ENCODE measurements at places on chromosomes 7 and 10.

DNA sequence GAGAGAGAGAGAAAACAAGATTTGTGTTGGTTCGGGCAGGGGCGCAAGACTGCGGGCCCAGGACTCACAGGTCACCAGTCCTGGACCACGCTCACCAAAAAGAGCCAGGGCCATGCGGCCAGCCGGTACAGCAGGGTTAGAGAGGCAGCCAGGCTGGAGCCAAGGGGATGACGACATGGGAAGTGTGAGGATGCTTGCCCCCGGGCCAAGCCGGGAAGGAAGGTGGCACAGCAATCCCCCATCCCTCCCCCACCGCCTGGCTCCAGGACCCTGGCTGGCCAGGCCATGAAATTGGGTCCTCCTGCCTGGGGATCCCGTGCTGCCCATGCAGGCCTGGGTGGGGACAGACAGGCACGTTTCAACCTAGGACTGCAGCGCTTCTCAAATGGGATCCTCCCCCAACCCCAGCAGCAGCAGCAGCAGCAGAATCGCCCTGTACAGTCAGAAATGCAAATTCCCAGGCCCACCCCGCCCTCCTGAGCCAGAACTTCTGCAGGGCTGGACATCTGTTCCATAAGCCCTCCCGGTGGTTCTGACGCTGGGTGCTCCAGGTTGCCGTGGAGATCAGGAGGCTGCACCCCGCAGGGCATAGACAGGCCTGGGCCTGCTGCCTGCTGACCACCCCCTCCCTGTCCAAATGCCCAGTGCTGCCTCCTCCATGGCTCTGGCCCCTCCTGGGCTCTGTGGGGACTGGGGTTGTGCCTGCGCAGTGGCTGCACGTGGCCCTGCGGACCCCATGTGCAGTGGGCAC lies 35.0 kb downstream of the YKT6 start:
- DNase-seq, result no peak

DNA sequence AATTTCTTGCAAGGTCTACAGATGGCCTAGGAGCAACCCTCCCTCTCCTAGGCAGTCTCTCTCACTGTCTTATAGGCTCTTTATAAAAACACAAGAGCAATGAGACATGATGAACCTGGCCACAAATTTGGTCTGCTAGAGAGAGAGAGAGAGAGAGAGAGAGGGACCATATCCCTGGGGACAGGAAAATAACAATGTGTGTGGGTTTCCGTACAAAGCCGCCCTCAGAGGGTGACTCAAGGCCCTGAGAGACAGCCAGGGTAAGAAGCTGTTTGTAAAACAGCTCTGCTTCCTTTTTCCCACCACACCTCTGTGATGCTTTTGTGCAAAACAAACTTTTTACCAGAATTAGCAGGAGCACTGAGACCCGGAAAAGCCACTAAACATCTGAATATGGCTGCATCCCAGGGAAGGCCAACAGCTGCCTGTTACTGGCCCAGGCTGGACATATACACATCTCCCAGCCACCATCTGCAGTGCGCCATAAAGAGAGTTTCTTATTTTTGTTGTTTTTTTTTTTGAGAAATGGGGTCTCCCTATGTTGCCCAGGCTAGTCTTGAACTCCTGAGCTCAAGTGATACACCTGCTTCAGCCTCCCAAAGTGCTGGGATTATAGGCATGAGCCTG lies 18.4 kb downstream of the GIMAP5 start:
- DNase-seq, result peak; percentile 87

DNA sequence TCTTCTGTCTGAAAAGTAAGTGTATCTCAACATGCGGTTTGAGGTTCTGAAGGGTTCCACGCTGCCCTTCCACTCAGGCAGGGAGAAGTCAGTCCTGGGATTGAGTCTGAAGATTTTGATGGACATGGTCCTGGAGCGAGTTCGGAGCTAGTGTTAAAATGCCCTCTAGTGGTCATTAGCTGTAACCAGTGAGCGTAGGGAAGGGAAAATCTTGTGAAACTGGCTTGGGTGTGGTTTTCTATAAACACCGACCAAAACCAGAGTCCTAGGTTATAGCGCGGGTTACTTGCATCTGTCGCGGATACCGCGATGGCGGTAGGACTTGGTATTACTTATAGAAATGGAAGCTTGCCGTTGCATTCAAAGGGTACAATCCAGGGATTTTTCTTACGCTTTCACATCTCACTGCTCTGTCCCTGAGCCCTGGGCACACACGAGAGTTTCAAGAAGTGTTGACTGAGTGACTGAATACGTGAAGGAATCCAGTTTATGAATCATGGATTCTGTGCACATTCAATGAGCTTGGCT lies 348.2 kb upstream of the C7orf33 start:
- no peak for DNase-seq

DNA sequence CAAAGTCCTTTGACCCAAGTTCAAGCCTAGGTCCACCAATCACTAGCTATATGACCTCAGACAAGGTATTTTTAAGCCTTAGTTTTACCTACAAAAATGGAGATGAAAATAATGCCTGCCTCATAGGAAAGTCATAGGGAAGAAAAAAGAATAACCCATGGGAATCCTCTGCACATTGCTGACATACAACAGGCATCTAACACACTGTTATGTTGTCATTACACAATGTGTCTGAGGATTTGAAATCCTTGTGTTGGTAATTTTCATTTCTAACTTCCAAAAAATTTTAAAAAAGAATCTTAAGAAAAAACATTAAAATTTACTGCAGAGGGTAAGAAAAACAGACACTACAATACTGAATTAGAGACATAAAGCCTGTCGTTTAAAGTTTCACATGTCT lies 5.7 kb downstream of the ANK3 start:
- DNase-seq, result no peak

DNA sequence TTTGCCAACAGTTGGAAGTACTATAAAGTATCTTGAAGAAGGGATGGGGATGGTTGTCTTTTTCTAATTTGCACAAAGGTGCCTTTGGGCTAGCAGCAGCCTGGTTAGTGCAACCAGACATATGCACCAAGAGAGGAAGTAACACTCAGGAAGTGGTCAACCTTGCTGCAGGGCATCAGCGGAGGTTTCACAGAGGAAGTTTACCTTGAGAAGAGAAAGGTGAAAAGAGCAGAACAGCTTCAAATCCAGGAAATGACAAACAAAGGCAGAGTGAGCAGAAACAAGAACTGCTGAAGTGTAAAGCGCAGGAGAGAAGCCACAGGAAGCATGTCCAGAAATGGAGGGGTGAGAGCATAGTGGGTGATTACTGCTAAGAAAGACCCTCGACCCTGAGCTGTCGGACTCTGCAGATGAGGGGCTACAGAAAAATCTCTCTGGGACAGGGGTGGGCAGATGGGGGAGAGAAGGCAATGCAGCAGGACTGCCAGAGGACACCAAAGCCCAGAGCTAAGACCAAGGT lies 66.9 kb downstream of the STK17A start:
- peak; percentile 84 for DNase-seq

DNA sequence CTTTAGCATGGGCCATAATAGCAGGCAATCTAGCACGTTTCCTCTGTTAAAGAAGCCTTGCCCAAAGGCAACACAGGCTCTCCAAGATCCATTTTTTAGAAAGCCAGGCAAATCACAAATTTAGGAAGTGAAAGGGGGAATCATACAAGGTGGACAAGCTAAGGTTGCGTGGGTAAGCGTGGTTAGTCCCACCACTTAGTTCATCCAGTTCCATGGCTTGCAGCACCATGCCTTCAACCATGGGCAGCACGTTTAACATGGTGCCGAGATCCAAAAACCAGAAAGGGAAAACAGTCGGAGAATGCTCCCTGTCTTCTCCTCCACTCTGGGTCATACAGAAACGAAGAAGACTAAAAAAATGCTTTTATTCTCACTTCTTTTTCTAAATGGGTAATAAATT lies 234.4 kb upstream of the IMMP2L start:
- no peak for DNase-seq

DNA sequence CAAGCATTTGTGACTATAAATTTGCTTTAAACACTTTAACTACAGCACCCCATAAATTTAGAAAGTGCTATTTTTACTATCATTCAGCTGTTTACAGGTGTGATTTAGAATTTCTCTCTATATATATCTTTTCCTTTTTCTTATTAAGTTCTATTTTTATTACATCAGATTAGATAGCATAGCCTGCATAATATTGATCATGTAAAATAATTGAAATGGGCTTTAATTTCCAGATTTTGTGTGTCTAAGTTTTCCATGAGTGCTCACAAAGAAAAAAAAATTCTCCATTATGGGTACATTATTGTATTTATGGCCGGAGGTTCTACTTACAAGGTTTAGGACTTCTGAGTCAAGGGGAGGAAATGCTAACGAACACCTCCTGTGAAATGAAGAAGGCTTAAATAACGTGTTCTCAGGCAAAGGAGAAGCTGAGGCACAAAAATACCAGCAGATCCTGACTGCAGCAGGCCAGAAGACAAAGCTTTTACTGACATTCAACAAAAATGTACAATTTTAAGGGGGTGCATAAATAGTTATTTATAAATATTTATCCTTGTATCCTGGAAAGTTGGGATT lies 114.2 kb downstream of the RNF133 start:
- no peak for DNase-seq

GRCh38 chr7:37663693-37664092 lies 19.9 kb upstream of the GPR141 start:
- no peak for DNase-seq

DNA sequence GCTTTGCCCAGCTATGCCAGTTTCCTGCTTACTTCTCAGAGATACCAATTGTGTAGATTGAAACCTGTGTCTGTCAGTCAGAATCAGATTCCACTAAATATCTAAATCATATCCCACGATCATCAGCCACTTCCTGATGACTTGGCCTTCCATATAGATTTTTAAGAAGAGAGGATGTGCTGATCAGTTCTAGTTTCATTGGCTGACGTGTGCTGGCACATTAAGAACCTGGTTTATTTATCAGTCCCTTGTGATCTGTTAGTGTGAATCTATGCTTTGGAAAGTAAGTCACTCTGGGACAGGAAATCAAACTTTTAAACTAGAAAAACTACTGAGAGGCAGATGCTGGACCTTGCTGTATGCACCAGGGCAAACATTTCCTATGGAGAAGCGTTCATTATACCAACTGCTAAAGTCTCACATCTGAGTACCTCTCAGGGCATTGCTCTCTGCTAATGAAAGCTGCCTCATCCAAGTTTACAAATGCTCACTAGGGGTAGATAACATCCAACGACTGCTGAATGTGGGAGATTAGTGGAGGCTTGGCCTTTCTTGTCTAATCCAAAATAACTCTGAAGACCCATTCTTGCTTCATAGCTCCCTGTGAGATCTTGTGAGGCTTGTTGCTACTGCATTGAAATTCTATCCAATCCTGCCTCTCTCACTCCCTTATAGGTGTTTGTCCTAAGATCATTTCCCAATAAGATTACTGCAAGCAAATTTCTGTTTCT lies 109.1 kb downstream of the ARL4A start:
- no peak for DNase-seq

DNA sequence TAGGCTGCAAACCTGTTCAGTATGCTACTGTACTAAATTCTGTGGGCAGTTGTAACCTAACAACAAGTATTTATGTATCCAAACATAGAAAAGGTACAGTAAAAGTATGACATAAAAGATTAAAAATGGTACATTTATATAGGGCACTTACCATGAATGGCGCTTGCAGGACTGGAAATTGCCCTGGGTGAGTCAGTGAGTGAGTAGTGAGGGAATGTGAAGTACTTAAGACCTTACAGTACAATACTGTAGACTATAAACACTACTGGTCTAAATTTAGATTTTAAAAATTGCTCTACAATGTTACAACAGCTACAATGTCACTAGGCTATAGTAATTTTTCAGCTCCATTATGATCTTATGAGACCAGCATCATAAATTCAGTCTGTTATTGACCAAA lies 146.0 kb upstream of the GNAI1 start:
- no peak for DNase-seq

Data from activated effector memory CD4-positive, alpha-beta T cell treated with anti-CD3 and anti-CD28 coated beads, Interleukin-2, amount 50 U/mL, for 16 hours (primary cell).